ENCODE measurements at places on chromosomes 11 and 22. TPM values are rescaled to one million over a fixed set of nuclear protein-coding genes. Genes with fewer than 3 reads are reported as not detected.

GRCh38 chr11:118406599-118407166 lies 5.3 kb downstream of the ATP5MG start:
- DNase-seq = no peak

DNA sequence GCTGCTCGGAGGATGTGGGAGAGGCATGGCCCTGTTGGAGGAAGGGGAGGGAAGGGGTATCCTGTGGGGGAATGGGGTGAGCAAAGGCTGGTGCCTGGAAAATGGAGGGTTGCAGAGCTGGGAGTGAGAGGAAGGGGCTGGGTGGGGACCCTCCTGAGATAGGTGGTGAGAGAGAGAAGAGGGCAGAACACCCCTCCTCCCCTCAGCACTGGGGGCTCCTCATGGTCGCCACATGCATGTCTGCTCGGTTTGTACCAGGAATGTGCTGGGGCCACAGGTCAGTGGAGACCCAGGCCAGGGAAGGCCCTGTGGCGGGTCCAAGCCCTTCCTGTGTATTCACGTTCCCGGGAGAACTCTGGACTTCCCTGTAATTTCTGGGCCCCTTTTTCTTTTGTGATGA lies 27.8 kb upstream of the ACR start:
- no peak for DNase-seq

- no peak for DNase-seq
These were observed 57.2 kb downstream of the PPFIA1 start for GRCh38 chr11:70327717-70328116.

DNA sequence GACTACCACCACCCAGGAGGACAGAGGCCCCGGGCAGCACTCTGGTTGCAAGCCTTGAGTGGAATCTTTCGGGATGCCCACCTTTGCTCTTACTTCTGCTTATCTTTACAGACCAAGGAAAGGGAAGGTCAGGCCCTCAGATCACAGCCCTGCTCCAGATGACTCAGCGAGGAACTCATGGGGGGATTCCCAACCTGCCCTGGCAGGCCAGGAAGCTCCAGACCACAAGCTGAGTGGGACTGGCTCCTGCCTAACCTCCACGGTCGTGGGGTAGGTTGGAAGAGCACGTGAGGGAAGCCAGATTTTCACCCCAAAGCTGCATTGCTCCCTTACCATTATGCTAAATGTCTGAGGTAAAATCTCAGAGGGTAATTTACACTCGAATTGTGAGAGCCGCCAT lies 11.8 kb downstream of the TBC1D10A start:
- no peak for DNase-seq

GRCh38 chr11:120566176-120566575 lies 54.6 kb downstream of the GRIK4 start:
- DNase-seq = no peak

Gene TTLL12
- total RNA-seq = 35.5 TPM

Gene DNAL4
- total RNA-seq = 12.2 TPM

Gene STK33
- total RNA-seq = 0.81 TPM

All from HFFc6 (cell line).